AG04449 (cell line): ENCODE measurements at places on chromosomes 7 and 10.
A peak's percentile ranks its signal among the peaks of the same experiment; 100 is the strongest.

GRCh38 chr7:121113288-121113687, 124.8 kb downstream of the CPED1 start:
- DNase-seq = peak; percentile 24

DNA sequence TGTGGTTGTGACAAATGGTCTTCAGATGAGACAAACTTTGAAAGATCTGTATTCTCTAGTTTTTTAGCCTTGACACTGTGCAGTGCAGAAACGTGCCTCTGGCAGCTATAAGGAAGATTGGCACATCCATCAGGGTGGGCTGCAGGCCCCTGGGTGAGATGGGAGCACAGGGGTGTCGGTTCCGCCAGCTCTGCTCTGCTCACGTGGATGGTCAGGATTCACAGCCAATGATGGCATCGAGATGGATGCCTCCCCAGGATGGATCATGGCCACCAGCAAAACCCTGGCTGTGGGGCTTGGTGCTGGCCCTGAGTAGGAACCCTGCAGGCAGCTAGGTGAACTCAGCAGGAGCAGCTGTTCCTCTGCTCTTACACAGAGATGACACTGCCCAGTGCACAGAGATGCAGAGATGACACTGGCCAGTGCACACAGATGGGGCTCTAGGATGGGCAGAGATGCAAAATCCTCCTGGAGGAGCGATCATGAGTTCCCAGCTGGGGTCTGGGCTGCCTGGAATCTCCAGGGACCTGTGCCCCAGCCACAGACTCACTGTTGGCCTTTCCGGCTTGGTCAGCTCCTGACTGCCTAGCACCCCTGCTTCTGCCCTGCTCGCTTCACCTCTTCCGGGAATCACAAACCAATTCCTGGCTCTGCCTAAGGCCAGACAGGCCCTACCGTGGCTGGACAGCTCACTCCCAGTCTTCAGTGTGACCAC, 185.9 kb downstream of the TCERG1L start:
- no peak for DNase-seq

- no peak for DNase-seq
Observed at GRCh38 chr7:131745390-131746248, 189.2 kb upstream of the PODXL start.

- no peak for DNase-seq
Observed at GRCh38 chr10:76195654-76196390, 764.4 kb downstream of the LRMDA start.

DNA sequence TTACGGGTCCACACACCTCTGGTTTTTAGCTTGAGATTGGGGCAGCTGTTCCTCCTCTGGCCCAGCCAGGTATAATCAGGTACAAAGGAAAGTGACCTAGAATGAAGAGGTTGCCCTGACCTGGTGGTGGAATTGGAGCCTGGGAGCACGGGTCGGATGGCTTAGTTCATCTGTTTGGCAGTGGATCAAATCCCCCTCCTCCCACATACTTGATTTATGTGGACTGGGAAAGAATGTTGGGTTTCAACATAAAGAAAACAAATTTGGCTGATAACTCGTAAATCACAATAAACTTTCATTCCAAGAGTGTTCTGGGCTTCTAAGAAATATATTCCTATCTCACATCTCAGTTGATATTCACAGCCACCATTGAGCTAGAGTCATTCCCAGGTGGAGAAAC, 186.8 kb downstream of the CUX1 start:
- DNase-seq = no peak

DNA sequence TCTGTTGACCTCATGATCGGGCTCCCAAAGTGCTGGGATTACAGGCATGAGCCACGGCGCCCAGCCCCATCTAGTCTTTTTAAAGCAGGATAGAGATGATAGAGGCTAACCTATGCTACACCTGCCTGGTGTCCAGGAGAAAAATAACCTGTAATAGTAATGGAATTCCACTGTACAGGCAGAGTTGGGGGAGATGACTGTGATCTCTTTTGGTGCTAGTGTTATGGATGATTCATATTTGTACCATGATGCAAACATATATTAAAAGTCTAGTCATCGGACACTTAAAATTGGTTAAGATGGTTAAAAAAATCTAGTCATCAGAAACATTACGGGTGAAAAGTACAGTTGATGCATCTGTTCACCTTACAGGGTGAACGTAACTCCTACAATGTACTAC, 6.1 kb upstream of the SAR1A start:
- no peak for DNase-seq
